Lower leg skin (tissue), 4 donors: ENCODE measurements at places on chromosomes 3 and 15.

GRCh38 chr3:149767720-149768119 lies 15.4 kb upstream of the COMMD2 start:
- no peak for DNase-seq

GRCh38 chr3:187802928-187803259 lies 57.6 kb upstream of the BCL6 start:
- no peak for DNase-seq

- no peak for DNase-seq
These were observed 126.6 kb downstream of the TJP1 start for GRCh38 chr15:29695489-29696167.

DNA sequence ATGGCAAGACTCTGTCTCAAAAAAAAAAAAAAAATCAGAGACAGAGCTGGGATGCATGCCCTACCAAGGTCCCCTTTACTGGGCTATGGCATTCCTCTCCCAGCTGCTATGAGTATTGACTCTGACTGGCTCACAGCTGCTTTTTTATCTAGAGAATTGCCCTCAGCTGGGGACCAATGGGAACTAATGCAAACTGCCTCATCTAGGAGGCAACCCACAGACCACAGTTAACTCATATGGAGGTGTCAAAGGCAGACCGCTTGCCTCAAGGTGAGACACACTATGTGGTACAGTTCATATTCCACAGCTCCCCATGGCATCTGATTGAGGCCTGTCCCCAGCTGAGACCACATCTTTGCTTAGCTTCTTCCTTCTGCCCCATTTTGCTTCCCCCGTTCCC lies 183.5 kb upstream of the EOMES start:
- DNase-seq = no peak

- DNase-seq = no peak
These were observed 508.9 kb upstream of the TBL1XR1 start for GRCh38 chr3:177705976-177706823.

- DNase-seq = no peak
These were observed 3.9 kb downstream of the GP5 start for GRCh38 chr3:194395212-194395611.

GRCh38 chr15:69459066-69459465 lies 6.4 kb downstream of the RPLP1 start:
- DNase-seq = no peak

DNA sequence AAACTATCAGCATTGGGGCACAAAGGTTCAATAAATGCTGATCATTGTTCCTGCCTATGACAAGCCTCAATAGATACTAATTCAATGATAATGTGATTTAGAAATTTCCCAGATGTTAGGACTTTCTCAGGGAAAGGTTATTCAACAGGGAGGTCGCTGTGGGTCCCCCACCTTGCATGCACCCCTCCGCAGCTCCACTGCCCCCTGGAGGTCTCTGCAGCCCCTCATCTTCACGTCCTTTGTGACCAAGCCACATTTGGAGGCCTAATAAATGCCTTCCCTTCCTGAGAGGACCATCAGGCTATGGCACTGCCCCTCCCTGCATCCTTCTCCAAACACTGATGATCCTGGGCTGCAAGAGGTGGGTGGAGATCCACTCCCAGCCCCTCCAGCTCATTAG lies 50.2 kb downstream of the NOX5 start:
- DNase-seq = peak; percentile 13

DNA sequence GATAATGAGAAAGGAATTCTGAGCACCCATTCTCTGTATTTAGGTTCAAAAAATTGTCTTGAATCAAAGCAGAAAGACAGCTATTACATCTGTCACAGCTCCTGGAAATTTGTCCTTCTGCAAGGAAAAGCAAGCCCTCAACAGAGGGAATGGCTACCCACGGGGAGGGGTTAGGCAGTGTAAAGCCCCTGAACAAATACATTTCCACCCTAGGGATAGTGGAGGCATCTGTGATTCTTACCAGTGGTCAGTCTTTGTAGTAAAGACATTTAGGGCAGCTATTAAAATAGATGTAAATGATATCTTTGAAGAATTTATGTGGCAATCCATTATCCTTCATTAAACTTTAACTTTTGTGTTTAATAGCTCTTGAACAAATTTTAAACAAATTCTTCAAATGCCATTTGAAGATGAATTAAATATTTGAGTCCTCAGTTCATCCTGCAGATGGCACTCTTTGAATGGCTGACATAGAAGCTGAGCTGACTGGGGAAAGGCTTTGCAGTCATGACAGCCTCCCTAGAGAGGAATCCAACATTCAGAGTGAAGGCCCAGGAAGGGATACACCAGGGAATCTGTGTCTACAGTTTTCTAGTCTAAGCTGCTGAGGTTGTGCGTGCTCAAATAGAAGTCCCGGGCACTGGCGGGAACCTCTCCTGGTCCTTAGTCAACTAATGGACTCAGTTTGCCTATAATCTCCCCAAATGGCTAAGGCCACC lies 359.7 kb upstream of the ROPN1 start:
- DNase-seq = no peak

GRCh38 chr3:41592753-41593510 lies 369.0 kb downstream of the ULK4 start:
- no peak for DNase-seq

DNA sequence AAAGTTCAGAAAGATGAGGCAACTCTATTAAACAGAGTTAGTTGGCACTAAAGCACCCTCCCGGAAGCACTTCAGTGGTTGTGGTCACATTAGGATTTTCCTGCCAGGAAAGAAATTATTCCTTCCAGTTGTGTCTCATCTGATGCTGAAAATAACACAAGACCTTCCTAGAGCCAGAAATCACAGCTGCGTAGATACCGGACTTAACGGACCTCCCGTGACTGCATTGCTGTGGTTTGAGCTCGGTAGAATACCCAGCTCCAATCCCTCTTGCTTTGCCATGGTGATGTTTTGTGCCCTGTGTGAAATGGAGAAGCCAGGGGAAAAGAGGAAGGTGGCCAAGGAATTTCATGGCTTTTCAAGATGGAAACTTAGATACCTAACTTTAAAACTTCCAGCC lies 215.0 kb upstream of the IGF1R start:
- no peak for DNase-seq

DNA sequence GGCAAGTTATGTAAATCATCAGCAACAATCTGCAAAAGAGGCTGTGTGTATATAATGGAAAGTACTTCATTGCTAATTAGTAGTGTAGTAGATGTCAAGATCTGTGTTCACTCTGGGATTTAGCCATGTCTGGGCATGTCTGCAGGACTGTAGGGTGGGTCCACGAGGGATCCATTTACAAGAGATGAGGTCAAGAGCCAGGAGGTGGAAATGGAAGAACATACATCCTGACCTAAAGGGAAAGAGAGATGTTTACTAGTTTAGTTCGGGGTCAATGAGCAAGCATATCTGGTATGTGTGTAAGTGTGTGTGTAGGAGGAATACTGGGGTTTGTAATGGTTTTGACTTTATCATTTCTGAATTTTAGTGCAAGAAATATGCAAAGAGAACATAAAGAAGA lies 171.5 kb upstream of the NANOGP8 start:
- no peak for DNase-seq

- DNase-seq = peak; percentile 36
These were observed 31.1 kb downstream of the FAH start for GRCh38 chr15:80183886-80184285.

DNA sequence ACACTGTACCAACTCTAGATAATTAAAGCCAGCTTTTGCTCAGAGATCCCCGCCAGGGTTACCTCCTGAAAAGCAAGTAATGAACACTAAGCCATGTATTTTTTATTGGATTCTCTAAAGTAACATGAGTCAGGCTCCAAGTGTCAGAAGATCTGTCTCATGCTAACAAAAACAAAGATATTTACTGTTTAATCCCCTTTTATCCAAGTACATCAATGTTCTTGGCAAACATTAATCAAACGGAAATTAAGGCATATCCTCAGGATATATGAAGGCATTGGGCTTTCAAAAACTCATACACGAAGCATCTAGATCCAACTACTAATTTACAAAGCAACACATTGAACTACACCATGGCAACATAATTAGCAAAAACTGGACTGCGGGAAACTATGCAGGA lies 37.2 kb downstream of the MYO5A start:
- DNase-seq = no peak

DNA sequence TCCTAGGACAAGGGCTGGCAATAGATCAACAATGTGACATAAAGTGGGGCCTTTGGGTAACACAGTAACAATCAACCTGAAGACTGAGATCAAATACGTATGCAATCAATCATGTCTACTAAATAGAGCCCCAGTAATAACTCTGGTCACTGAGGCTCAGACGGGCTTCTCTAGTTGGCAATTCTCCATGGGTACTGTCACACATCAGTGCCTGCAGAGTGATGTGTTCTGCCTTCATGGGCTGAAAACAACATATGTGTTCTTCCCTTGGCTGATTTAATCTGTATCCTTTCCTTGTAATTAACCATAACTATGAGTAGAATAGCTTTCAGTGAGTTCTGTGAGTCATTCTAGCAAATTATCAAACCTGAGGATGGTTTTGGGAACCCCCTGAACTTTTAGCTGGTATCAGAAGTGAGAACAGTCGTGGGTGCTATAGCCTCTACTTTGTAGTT lies 113.6 kb downstream of the TMCO5A start:
- DNase-seq = no peak

DNA sequence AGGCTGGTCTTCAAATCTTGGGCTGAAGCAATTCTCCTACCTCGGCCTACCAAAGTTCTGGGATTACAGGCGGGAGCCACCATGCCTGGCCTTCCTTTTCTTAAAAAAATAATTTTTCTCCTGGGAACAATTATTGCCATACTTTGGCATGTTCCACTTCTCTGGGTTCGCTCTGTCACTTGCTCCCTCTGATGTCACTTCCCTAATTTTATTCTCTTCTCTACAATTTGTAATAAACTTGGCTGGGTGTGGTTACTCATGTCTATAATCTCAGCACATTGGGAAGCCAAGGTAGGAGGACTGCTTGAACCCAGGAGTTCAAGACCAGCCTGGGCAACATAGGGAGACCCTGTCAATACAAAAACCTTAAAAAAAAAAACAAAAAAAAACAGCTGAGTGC lies 6.1 kb upstream of the IMPDH2 start:
- DNase-seq = no peak
